ENCODE measurements at places on chromosomes 6 and 20.

DNA sequence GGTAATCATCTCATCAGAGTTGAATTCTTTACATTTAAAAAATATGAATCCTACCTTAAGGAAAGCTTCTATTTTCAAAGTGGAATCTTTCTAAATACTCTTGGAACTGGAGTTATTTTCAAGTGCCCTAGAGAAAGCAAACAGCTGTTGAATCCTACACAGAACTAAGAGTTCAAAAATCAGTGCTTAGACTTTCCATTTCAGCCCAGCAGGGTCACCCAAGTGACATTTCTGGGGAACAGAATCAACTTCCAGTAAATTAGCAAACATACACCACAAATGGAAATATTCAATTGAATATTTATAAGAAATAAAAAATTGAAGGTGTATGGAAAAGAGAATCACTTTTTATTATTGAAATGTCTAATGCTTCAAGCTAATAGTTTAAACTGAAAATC is 427.7 kb upstream of the NOX3 start:
- no peak for DNase-seq

- no peak for DNase-seq
Observed at GRCh38 chr6:14047151-14047740, 70.3 kb upstream of the CD83 start.

DNA sequence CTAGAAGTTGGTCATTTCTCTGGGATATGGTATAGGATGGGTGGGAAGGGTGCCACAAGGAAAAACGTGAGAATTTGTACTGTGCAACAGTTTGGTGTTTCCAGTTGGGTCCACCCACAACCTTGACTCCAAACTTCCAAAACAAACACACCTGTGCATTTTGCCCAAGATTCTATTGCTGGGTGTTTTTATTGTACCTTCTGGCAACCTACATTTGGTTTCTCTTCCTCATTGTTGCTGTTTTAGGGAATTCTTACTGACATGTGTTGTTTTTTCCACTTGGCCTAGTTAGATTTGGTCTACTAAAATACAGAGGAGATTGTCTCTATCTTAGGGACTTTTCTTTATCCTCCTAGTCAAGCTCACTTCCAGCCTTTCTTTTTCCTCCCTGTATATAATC is 16.7 kb downstream of the TULP4 start:
- no peak for DNase-seq

DNA sequence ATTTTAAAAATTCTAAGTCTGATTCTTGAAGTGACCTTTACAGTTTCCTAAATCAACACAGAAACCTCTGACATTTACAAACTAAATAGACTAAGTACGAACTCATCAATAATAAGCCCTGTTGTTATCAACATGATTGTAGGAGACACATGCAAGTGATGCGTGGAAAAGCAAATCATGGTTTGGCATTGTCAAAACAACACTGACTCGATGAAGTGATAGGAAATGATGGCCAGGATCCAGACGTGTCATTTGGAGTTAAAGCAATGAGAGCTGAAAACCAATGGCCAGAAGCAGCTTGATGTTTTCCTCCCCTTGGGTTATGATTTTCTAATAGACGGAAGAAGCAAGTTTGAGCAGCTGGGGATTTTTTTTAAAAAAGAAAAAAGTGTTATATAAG is 117.4 kb upstream of the FAM184A start:
- DNase-seq, result no peak

DNA sequence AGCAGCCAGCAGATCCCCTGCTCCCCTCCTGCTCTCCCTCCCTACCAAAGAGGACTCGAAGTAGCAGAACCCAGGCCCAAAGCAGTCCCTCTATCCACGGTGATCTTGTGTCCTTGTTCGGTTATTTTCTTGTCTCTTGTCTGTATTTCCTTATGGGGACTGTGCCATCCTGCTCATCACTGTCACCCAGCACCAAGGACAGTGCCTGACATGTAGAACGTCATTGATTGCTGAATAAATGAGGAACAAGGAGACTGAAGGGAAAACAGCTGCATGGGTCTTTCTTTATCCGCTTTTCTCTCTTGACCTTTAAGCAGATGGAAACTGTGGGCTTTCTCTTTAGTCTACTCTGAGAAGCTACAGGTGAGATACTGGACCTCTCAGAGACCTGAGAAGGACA is 29.4 kb upstream of the ZNF831 start:
- no peak for DNase-seq

- DNase-seq, result no peak
Observed at GRCh38 chr6:39421383-39422225, 99.1 kb upstream of the KCNK16 start.

DNA sequence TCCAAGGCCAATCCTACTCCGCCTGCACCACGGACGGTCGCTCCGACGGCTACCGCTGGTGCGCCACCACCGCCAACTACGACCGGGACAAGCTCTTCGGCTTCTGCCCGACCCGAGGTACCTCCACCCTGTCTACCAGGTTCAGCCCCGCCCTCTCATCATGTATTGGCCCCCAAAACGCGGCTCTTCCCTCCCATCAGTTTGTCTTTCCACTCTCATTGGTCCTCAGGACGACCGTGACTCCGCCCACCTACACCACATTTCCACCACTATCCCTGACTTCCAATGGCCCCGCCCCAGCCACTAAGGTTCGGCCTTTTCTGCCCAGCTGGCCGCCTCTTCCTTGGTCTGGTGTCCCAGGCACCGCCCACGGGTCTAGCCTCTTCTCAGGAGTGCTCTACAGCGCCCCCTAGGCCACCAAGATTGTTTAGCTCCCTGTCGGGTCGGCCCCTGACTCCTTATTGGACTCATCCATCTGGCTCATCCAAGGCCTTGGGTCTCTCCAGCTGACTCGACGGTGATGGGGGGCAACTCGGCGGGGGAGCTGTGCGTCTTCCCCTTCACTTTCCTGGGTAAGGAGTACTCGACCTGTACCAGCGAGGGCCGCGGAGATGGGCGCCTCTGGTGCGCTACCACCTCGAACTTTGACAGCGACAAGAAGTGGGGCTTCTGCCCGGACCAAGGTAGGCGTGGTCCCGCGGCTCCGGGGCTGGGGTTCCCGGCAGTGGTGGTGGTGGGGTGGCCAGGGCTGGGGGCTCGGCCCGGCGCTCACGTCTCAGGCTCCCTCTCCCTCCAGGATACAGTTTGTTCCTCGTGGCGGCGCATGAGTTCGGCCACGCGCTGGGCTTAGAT is 3.1 kb downstream of the MMP9 start:
- peak; percentile 38 for DNase-seq

GRCh38 chr20:4763261-4763660 is 41.6 kb downstream of the PRND start:
- no peak for DNase-seq

- DNase-seq, result no peak
Observed at GRCh38 chr20:54038961-54039360, 31.4 kb downstream of the BCAS1 start.

GRCh38 chr20:25012616-25013189 is 20.2 kb upstream of the APMAP start:
- peak; percentile 9 for DNase-seq

GRCh38 chr6:78538002-78538401 is 329.3 kb upstream of the IRAK1BP1 start:
- DNase-seq, result no peak

GRCh38 chr6:157929076-157929475 is 52.6 kb upstream of the SYNJ2 start:
- DNase-seq, result no peak

- DNase-seq, result no peak
Observed at GRCh38 chr20:58102261-58102660, 126.2 kb downstream of the ANKRD60 start.

- DNase-seq, result no peak
Observed at GRCh38 chr6:150723857-150724256, 124.2 kb downstream of the PLEKHG1 start.

GRCh38 chr6:169811072-169811471 is 59.6 kb downstream of the ERMARD start:
- DNase-seq, result no peak

- no peak for DNase-seq
Observed at GRCh38 chr6:33967966-33968724, 164.3 kb upstream of the MLN start.

- DNase-seq, result no peak
Observed at GRCh38 chr20:33789109-33789857, 21.9 kb upstream of the CHMP4B start.

DNA sequence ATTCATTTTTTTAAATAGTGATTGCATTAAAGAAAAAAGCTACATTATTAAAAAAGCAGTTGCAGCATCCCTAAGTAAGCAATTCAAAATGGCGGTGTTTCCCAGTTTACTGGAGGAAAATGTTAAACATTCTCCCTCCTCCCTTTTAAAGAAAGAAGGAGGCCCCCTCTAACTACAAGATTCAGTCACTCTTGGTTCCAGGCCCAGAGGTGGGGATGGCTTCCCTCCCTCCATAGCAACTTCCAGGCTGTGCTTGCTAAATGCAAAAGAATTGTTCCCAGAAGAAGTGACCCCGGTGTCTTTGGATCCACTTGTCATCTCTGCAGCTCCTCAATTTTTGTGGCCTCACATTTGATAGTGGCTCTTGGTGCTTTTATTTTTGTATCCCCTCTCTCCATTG is 165.9 kb downstream of the SOBP start:
- DNase-seq, result no peak

- DNase-seq, result no peak
Observed at GRCh38 chr6:3453413-3454272, 3.2 kb downstream of the SLC22A23 start.

DNA sequence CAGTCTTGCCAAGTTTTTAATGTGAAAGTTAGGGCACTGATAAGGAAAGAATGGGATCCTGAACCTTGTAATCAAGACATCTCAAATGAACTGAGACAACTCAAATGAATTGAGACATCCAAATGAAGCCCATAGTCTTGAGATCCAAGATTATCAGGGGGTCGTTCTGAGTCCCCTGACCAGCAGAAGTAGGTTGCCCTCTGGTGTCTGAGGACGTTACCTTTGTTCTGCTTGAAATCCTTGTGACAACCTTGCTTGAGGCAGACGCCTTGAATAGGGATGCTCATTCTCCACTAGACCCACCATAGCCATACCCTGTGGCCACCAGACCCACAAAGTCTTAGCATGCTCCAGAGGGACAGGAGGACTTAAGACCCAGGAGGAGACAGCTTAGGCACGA is 37.7 kb downstream of the ZBTB9 start:
- DNase-seq, result no peak

DNA sequence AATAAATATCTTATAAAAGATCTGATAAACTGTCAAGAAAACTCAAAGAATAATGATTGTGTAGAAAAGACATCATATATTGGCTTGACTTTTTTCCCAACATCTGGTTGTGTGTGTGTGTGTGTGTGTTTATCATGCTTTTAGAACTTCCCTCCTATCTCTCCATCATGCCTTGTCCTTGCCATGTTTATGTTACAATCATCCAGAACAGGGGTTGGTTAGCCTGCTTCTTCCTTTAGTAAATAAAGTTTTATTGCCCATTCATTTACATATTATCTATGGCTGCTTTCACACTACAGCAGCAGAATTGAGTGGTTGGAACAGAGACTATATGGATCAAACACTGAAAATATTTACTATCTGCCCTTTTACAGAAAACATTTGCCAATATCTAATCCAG is 52.8 kb upstream of the RIPOR2 start:
- DNase-seq, result no peak

DNA sequence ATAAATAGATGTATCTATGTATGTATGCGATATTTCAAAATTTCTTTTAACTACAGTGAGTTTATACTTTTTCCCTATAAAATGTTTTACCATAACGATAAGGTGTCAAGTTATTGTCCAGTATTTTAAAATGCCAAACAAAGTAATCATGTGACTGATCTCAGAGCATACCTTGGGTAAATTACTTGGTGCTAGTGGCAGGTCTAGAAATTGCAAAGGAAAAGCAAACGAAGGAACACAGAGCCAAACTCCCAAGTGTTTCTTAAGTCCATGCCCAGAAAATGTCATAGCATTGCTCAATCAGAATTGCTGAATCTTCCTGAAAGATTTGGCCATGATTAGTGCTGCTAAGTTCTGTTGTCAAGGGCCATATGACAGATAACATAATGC is 77.5 kb downstream of the CAP2 start:
- no peak for DNase-seq

DNA sequence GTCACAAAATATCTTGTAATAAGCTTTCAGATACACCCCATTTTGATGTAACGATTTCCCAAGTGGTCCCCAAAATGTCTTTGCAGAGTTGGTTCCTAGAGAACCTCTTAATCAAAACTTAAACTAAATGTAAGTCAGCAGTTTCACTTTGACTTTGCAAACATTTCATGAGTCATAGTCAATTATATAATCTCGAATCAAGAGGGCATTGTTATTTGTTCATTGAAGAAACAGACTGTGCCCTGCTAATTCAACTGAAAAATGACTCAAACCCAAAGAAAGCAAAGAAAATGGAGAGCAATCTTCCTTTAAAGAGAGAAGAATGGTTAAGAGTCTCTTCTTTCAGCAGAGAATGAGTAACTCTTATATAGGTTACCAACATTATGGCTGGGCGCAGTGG is 58.3 kb downstream of the IPCEF1 start:
- DNase-seq, result no peak

DNA sequence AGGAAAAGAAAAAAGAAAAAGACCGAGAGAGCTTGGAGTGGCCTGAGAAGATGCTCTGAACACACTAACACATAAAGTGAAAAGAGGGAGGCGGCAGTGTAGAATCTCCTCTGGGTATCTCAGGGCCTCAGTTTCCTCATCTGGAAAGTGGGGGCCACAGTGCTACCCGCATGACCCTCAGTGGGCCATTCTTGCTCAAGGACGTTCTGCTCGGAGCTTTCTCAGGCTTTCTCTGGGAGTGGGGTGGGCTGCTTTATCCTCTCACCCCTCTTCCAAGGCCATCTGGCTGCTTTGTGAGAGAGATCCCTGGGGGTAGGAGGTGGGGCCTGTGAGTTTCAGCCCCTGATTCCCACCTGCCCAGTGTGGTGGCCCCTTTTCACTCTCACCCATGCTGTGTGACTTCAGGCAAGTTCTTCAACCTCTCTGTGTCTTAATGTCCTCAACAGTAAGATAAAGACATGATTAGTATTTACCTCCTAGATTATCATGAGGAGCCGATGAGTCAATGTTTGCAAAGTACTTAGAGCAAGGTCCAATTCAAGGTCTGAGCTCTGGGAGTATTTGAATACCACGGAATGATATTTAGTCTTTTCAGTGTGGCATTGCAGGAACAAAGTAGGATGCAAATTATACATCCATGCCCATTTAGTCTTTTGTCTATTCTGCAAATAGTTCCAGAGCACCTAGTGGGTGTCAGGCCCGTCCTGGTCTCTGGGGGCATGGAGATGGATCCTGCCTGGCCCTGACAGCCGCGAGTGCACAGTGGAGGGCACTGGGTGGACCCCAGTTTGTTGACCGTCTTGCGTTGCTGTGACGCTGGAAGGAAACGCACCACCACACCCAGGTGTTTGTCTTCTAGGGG is 34.3 kb downstream of the SRC start:
- no peak for DNase-seq

- DNase-seq, result no peak
Observed at GRCh38 chr6:135106611-135107010, 52.0 kb upstream of the HBS1L start.

GRCh38 chr20:18545566-18545965 is 21.7 kb upstream of the SMIM26 start:
- no peak for DNase-seq

GRCh38 chr20:31833130-31833930 is 12.1 kb downstream of the FOXS1 start:
- peak; percentile 67 for DNase-seq

GRCh38 chr6:108331982-108332381 is 37.1 kb downstream of the AFG1L start:
- no peak for DNase-seq

All from activated T-cell treated with anti-CD3 and anti-CD28 coated beads, Interleukin-2, amount 50 U/mL, for 1 hour (primary cell).